Activated naive CD4-positive, alpha-beta T cell treated with anti-CD3 and anti-CD28 coated beads, Interleukin-2, amount 10 ng/mL, durations not matched to agents 7 days and 5 days (primary cell): ENCODE measurements at places on chromosomes 13 and 19.
A peak's percentile ranks its signal among the peaks of the same experiment; 100 is the strongest.

DNA sequence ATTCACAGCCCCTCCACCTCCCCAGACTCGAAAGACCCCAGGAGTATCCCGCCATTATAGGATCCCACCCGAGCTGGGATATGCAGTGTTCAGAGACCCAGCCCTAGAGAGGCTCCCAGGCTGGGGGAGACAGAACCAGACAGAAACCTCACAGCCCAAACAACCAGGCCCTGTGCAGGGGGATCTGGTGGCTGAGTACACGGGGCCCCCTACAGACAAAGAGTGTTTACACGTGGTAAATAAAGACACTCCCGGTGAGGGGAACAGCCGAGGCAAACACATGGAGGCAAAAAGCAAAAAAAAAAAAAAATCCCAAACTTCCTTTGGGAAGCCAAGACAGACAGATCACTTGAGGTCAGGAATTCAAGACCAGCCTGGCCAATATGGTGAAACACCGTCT, 25.1 kb downstream of the TINCR start:
- DNase-seq: no peak

DNA sequence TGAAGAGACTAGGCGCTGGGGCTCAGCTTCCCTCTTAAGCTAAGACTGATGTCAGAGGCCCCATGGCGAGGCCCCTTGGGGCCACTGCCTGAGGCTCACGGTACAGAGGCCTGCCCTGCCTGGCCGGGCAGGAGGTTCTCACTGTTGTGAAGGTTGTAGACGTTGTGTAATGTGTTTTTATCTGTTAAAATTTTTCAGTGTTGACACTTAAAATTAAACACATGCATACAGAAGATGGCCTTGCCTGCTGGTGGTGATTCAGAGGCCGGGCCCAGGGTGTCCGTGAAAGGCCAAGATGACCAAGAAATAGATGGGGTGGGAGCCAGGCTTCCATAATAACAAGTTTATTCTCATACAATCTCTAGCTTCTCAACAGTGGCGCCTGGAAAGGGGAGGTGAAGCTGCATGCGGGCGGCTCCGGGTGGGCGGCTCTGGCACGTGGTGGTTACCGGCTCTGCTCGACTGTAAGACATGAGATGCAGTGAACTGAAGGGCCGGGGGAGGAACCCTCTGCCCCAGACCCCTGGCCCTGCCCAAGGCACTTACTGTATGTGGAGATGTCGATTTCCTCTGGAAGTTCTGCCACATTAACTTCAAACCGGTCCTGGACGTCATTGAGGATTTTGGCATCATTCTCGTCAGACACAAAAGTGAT, 10.5 kb downstream of the DDX39A start:
- no peak for DNase-seq

GRCh38 chr19:47176627-47177090, 46.0 kb downstream of the SAE1 start:
- DNase-seq: peak; percentile 55

DNA sequence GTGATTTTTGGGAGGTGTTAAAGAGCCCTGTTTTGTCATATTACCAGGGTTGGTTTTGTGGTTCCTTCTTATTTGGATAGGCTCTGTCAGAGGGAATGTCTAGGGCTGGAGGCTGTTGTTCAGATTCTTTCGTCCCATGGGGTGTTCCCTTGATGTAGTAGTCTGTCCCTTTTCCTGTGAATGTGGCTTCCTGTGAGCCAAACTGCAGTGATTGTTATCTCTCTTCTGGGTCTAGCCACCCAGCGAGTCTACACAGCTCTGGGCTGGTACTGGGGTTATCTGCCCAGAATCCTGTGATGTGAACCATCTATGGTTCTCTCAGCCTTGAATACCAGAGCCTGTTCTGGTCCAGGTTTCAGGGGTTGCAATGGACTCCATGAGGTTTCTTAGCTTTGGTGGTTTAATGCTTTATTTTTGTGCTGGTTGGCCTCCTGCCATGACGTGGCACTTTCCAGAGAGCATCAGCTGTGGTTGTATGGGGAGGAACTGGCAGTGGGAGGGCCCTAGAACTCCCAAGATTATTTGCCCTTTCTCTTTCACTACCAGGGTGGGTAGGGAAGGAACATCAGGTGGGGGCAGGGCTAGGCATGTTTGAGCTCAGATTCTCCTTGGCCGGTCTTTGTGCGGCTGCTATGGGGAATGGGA, 78.8 kb downstream of the SPRY2 start:
- no peak for DNase-seq

GRCh38 chr19:8850488-8850887, 18.3 kb downstream of the MBD3L1 start:
- DNase-seq: no peak

DNA sequence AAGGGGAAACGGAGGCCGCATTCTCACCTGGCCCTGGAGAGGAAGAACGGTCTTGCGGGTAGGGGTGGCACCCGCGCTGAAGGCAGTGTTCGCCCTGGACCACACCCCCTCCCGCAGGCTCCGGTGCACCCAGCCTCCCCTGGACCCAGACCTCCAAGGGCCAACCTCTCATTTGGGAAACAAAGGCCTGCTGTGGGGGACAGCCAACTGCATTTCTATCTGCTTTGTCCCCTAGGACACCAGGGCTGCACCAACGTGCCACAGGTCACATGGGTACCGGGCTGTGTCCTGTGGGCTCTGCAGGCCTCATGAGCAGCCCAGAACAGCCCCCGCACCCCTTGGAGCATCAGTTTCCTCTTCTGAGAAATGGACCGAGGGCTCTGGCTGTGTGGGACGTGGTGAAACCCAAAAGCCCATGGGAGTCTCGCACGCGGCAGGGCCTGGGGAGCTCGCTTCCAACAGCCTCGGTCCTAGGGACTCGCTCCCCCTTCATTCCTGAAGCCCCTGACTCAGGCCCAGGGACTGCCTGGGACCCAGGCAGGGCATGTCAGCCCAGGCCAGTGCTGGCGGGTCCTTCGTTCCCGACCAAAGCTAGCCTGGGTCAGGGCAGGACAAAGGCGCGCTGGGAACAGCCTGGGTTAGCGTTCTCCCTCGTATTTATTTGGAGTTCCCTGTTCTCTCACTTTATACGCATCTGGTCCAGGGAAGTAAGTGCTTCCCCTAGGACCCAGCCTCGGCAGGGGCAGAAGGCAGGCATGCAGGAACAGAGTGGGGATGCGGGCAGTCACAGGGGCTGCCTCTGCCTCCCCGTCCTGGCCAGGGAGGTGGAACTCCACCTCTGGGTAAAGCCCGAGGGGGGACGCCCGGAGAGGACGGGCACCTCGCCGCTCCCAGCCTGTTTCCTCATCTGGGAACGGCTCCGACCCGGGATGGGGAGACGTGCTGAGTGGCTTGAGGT, 4.6 kb downstream of the TCF3 start:
- DNase-seq: no peak

DNA sequence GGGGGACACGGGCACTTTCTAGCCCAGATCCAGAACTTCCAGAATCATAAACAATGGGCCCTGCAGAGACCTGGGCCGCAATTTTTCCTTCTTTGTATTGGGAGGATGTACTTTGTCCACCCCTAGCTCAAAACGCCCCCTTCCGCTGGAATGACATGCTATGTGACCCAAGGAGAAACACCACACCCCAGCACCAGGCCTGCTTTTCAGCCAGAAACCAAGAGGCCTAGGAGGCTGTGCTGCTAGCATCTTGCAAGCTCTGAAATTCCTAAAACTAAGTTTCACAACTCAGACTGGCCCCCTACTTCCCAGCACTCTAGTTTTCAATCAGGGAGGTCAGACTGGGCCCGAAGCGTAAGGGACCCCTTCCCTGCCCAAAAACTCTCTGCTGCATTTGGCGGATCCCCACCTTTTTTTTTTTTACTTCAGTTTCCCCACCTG, 538 bp downstream of the LSM4 start:
- peak; percentile 70 for DNase-seq

- no peak for DNase-seq
These were observed 166.1 kb downstream of the SLC7A1 start for GRCh38 chr13:29429286-29429900.

DNA sequence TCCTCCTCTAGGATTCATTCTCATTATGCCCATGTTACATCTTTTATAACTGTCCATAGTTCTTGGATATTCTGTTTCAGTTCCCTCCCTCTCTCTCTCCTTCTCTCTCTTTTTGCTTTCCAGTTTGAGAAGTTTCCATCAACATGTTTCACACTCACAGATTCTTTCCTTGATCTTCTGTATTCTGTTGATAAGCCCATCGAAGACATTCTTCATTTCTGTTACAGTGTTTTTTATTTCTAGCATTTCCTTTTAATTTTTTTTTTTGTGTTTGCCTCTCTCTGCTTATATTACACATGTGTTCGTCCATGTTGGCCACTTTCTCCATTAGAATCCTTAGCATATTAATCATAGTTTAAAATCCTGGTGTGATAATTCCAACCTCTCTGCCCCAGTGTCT, 68.3 kb downstream of the WTIP start:
- no peak for DNase-seq

- no peak for DNase-seq
These were observed 6.1 kb upstream of the KLK8 start for GRCh38 chr19:51007488-51007887.

DNA sequence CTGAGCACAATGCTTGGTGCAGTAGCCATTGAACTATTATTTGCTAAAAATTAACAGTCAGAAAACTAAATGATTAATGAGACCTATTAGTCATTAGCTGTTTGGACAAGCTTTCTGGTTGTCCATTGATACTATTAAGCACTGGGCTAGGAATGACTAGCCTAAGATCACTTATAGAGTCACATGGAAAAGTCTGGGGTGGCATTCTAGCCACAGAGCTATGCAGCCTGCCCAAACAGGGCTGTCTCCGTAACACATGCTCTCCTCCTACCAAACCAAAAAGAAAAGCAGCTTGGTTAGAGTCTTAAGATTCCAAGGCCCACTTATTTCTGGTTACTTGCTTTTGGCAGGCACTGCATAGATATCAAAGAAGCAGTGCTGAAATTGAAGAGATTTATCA, 193.5 kb upstream of the NBEA start:
- no peak for DNase-seq

- DNase-seq: no peak
These were observed 41.0 kb downstream of the KL start for GRCh38 chr13:33057019-33057780.

GRCh38 chr19:34975056-34975455, 11.0 kb upstream of the ZNF792 start:
- DNase-seq: no peak

- DNase-seq: no peak
These were observed 106.7 kb downstream of the PCCA start for GRCh38 chr13:100195568-100195967.

DNA sequence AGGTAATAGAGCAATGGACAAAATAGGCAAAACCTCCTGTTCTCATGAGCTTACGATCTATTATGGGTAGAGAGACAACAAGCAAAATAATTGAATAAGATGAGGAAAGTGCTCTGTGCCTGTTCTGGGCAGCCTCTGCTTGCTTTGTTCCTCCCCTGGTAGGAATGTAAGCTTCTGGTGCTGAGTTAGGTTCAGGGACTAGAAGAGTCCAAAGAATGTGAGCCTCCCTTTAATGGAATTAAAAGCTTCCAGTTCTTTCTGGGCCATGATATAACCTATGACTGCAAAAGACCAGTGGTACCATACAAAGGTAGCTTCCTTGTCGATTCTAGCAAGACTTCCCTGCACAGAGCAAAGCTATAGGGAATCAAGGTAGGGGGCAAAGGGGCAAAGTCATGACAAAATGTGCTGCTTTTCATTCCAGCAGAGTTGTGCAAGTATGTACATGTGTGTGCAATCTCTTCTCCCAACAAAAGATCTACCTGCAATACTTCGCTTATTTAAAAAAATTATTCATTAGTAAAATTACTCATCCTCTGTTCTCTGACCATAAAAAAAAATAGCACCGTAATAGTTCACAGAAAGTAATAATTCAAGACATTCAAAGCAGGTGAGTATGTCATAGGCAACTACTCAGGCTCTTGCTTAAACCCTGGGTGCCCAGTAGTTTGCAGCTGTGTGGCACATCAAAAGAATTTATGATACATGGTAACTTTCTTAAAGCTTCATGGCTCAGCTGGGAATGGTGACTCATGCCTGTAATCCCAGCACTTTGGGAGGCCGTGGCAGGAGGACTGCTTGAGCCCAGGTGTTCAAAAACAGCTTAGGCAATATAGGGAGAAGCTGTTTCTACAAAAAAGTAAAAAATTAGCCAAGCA, 21.4 kb downstream of the ACOD1 start:
- no peak for DNase-seq

GRCh38 chr13:107233541-107233940, 665.6 kb upstream of the ARGLU1 start:
- DNase-seq: no peak

DNA sequence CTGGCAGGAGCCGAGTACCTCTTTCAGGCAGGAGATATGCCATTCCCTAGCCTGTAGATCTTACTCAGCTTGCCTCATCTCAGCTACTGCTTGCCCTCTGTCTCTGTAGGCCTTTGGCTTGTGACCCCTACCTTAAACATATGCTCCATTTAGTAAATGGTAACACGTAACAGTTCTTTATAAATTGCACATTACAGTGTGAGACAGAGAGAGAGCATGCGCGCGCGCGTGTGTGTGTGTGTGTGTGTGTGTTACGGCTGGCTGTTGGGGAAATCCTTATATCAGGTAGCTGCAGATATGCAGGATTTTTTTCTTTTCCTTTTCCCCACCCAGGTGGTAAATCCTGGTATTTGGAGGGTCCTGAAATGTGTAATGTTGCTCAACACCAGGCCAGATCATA, 4.2 kb downstream of the SPINT2 start:
- DNase-seq: no peak

- DNase-seq: peak; percentile 99
These were observed at the start of gene MEGF8 for GRCh38 chr19:42325308-42325895. MEGF8 (plus strand) TSS chr19:42325635; CDS start chr19:42326244, 609 bp downstream.

- peak; percentile 76 for DNase-seq
These were observed 4.2 kb downstream of the ADPRHL1 start for GRCh38 chr13:113448885-113449692.

- no peak for DNase-seq
These were observed 36.0 kb downstream of the KCTD15 start for GRCh38 chr19:33832633-33833032.

- no peak for DNase-seq
These were observed 23.5 kb upstream of the CCL25 start for GRCh38 chr19:8028951-8029491.

DNA sequence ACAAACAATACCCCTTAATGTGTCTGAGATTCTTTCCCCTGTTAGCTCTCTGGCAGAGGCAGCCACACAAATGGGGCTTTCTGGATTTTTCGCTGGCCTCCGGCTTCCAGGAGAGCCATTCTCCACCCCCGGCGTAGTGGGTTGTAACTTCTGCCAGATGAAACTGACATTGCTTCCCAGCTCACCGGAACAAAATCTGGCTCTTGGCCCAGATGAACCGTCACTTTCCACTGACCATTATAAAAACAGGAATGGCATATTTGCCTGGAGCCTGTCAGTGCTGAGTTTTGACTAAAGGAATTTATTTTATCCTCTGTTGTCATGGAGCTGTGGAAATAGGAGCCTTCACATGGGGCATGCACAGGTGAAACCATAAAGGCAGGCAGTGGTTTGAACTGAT, 120.6 kb upstream of the GPR12 start:
- DNase-seq: no peak

GRCh38 chr13:59801107-59801880, 362.4 kb downstream of the DIAPH3 start:
- no peak for DNase-seq
